ENCODE measurements at places on chromosomes 16 and 17.

DNA sequence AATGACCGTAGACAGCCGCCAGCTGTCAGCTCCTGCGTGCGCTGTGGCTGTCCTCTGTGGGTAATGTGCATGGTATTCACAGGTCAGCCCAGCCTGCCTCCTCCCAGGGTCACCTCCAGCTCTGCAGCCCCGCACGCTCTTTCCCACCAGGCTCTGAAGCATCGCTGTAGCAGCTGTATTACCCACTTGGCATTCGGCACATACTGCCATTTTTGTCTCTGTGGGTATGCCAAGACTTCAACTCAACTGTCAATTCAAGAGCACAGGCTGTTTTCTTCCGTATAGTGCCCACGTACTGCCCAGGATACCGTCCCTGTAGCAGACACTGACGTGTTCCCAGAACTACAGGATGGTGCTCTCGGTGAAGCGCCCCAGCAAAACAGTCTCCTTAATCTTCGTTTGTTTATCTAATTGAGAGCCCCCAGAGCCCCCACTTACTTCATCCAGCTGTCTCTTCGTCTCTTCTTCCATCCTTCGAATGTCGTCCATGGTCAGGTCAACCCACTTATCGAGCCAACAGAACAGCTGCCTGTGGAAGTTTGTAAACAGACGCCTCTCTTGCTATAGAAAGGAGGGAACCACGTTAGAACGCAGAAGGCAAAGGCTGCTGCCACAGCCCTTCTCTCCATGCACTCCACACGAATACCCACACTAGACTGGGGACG, 17.4 kb upstream of the INPP5K start:
- DNase-seq: no peak

DNA sequence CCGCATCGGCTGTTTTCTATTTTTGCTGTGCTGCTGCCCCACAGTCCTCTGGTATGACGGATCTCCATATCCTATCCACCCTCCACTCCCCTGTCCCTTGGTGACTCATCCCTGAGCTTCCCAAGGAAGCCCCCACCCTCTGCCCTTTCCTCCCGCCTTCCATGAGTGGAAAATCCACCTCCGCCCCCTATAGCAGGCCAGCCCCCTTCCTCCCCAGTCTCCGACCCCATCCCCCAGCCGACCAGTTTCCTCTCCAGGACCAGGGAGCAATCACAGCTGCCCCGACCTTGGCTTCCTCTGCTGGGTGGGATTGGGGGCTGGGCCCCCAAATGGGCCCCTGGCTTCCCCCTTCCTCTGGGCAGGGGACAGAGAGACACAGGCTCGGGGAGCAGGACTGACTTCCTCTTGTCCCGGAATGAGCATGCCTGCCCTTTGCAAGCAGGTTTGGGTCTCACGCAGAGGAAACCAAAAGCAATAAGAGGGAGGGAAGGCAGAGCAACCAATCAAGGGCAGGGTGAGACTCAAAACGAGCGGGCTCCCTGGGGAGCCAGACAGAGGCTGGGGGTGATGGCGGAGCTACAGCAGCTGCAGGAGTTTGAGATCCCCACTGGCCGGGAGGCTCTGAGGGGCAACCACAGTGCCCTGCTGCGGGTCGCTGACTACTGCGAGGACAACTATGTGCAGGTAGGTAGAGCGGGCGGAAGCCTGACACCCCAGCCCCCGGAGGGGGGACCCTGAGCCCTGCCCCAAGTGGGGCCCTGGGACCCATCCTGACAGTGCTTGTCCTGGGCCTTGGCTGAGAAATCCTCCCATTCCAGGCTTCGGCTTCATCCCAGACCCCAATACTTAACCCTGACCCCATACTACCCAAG, at the start of the genes ABI3 and GNGT2:
ABI3 (plus strand) TSS at position 550 of the 872 bp plus-strand sequence; CDS start at position 568, 18 bp downstream.
GNGT2 (minus strand) TSS at position 417 of the 872 bp plus-strand sequence. CDS start 3,152 bp downstream, outside the sequence.
- peak; percentile 60 for DNase-seq

DNA sequence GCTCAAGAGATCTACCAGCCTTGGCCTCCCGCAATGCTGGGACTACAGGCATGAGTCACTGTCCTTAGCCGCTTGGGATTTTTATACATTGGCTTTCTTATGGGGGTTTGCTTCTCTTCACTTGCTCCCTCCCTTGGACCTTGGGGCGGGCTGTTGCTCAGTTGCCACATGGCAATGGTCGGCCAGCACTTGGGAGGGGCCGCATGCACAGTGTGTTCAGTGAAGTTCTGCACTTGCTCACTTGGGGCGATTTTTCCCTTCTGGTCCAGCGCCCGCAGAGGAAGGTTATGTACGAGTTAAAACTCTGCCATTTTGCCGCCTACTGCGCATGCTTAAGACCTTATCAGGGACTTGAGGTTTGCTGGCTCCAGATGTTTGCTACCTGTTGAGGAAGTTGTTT, 1367.6 kb upstream of the CDH8 start:
- DNase-seq: no peak

- DNase-seq: no peak
These were observed 73.1 kb downstream of the KSR1 start for GRCh38 chr17:27529230-27529796.

DNA sequence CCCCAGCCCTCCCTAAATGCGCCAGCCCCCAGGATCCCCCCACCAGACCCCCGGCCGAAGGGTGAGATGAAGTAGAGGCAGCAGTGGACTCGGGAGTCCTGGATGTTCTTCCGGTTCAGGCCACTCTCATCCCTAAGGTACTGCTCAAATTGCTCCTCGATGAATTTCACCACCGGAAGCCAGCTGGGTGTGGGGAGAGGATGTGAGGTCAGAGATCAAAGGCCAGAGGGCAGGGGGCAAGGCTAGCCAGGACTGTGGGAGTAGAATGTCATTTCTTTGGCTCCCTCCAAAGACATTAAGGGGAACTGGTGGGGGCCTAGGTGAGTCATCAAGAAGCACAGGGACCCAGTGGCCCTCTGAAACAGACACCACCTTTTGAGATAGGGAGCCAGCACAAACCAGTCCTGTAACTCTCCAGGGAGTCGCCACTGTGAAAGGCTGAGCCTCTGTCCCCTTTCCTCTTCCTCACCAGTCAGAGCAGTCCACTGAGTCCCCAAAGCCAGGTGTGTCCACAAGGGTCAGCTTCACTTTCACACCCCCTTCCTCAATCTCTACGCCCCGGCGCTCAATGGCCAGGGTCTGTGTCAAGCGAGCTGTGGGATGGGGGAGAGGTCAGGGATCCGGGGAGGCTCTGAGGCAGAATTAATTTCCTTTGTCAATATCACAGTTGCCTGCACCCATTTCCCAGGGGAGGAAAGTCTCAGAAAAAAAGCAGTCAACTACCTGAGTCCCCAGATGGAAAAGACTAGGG, 895 bp downstream of the SEPTIN1 start:
- no peak for DNase-seq

DNA sequence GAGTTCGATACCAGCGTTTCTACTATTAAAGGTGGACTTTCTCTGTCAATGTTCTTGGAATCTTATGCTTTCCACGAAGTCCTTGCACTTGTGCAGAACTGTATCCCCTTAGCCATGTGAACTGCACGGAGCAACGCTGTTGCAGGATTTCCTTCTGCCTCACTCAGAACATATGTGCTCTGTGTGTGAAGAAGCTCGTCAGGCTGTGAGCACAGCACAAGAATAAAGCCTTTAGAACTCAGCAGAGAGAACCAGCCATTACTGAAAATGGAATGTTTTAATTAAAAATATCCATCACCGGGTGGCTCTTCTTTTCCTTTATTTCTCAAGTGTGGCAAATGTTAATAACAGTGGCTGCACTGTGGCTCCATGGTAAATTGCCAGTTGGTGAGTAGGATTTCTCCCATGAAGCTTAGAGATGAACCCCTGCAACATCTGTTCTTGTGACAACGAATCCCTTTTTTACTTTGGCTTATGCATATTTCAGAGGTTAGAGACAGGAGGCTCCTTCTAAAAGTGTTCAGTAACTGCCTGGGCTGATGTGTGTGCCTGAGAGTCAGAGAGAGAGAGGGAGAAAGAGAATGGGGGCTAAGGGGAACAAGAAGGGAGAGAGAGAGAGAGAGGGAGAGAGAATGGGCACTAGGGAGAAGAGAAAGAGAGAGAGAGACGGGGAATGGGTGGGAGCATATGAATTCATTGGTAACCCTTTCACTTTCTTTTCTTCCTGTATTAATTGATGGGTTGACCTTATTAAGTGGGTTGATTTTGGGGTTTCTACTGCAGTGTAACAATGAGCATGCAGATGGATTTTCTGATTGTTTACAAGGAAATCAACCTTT, 50.0 kb downstream of the RPTOR start:
- no peak for DNase-seq

DNA sequence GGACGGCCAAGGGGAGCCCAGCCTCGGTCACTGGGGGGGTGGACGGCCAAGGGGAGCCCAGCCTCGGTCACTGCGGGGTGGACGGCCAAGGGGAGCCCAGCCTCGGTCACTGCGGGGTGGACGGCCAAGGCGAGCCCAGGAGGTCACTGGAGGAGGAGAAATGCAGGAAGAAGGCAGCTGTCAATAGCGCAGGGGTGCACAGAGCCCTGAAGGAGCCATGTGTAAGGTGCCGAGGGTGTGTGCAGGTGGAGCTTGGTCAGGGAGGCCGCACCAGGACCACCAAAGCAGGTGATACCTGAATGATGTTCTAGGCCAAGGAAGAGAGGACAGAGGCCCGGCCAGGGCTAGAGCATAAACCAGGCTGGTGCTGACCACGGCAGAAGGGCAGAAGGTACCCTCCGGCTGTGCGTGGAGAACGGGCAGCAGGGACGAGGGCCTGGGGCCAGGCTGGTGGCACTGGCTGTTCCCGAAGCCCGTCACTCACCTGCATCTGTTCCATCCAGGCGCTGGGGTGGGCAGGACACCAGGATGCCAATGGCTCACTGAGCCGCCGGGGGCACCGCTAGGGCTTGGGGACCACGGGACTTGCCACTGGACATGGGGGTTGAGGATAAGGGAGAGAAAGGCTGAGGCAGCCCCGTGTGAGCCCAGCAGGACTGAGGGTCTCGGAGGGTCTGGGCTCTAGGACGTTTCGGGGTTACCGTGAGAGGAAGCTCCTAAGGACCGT, 5.9 kb upstream of the CCDC57 start:
- no peak for DNase-seq

DNA sequence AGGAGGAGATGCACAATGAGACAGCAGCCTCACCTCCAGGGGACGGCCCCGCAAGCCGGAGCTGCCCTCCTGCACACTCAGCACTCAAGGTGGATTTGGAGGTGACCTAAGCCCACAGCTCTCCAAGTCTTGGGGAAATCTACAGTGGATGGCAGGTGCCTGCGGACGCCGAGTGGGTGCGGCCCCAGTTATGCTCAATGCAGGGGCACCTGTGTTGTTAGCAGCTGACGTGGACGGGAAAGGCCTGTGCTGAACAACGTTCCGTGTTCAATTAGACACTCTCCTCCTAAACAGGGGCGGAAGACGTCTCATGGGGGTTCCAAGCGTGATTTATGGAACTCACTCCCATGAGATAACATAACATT, 22.0 kb upstream of the METRNL start:
- no peak for DNase-seq

GRCh38 chr16:28943281-28943680, 7.5 kb upstream of the NFATC2IP start:
- no peak for DNase-seq

DNA sequence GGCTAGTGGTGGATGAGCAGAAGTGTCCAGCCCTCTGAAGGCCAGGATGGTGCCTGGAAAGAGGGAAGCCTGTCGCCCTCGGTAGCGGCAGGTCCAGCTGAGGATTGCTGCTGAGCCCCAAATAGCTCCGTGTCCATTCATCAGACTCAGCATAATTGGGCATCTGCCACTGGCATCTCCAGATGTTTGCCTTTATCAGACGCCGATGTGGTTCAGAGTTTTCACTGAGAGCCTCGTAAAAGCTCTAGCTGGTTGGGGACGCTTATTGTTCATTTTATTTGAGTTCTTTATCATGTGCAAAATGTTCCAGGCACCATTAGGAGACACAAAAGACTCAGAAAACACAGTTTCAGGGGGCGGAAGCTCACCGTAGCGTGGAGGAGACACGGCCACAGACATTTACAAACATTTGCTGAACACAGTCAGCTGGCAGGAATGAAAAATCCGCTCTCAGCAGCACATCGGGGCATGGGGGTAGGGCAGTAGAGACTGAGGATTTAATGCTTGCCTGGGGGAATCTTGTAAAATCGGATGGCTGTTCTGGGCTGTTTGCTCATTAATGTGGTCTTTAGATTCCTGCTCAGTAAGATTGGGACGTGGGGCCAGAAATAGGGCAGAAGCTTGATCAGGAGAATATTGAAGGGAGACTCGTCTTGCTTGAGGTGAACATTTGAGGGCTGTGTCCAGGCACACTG, 41.7 kb downstream of the SMPD3 start:
- no peak for DNase-seq

DNA sequence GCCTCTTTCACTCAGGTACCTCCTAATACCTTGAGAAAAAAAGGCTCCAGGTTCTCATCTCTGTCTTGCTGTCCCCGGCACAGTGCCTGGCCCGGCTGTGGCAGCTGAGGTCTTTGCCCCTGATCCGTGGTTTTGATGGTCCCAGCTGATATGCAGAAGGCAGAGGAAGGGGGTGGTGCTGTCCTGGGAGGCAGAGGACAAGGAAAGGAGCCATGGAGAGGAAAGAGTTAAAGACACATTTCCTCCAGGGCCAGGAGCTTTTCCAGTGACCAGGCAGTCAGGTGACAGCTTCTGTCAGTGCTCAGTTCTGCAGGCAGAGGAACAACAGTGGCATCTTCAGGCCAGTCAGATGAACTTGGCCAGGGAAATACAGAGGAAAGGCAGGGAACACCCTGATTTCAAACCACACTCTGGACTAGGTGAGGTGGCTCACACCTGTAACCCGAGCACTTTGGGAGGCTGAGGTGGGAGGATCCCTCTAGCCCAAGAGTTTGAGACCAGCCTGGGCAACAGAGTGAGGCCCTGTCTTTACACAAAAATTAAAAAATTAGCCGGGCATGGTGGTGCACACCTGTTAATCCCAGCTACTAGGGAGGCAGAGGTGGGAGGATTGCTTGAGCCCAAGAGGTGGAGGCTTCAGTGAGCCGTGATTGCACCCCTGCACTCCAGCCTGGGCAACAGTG, 3.3 kb upstream of the COG1 start:
- DNase-seq: no peak

DNA sequence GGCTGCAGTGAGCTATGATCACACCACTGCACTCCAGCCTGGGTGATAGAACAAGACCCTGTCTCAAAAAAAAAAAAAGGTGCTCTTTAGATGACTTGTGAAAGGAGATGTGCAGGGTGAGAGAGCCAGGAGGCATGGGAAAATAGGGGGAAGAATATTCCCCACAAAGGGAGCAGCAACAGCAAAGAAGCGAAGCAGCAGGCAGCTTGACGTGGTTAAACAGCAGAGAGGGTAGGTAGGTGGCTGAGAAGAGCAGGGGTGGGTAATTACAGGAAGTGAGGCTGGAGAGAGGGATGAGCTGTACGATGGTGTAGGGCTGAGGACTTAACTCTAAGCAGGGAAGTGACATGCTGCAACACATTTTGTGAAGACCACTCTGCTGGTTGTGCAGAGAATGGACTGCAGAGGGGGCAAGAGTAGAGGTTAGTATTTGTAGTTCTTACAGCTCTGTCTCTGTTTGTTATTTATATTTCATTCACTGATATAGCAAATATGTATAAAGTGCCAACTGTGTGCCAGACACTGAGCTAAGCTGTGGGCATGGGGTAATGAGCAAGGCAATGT, 1.6 kb downstream of the HEATR3 start:
- DNase-seq: no peak

- DNase-seq: no peak
These were observed 186.6 kb downstream of the WWOX start for GRCh38 chr16:78286065-78286464.

- no peak for DNase-seq
These were observed 227.1 kb upstream of the ZFHX3 start for GRCh38 chr16:73275024-73275423.
